MM.1S (cell line): ENCODE measurements at places on chromosomes 12 and 14.

- no peak for DNase-seq
- H3K4me3 ChIP-seq: no peak overlapping the region
- H3K36me3 ChIP-seq: no peaks in the 10 kb centered on the region
- no peaks in the 10 kb centered on the region for H3K27me3 ChIP-seq
These were observed 43.7 kb upstream of the ATP2B1 start for GRCh38 chr12:89752341-89752740.

- no peaks in the 10 kb centered on the region for H3K36me3 ChIP-seq
- no peaks in the 10 kb centered on the region for H3K4me1 ChIP-seq
- H3K27ac ChIP-seq: no peak overlapping the region
- DNase-seq: no peak
- H3K27me3 ChIP-seq: no peaks in the 10 kb centered on the region
These were observed 65.9 kb downstream of the DDX51 start for GRCh38 chr12:132078190-132078589.

DNA sequence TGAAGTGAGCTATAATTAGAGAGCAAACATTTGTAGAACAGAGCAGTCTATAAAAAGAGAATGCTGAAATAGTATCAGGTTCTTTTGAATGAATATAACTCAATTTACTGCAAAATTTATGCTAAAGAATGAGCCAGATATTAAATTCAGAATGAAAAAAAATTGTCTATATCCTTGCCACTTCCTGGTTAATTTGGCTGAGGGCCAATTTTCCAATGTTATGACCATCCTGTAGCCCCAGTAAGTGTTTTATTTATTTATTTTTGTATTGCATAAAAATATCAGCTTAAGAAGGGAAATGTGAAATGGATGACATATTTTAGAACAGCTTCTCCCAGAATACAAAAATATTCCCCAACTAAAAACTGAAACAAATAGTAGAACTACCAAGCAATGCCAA lies 263.4 kb downstream of the SOX5 start:
- no peak overlapping the region for H3K4me3 ChIP-seq
- H3K36me3 ChIP-seq: no peaks in the 10 kb centered on the region

- no peaks in the 10 kb centered on the region for H3K27me3 ChIP-seq
- H3K4me3 ChIP-seq: no peak overlapping the region
- no peaks in the 10 kb centered on the region for H3K36me3 ChIP-seq
- DNase-seq: no peak
These were observed 98.1 kb upstream of the FGD4 start for GRCh38 chr12:32301216-32301615.

DNA sequence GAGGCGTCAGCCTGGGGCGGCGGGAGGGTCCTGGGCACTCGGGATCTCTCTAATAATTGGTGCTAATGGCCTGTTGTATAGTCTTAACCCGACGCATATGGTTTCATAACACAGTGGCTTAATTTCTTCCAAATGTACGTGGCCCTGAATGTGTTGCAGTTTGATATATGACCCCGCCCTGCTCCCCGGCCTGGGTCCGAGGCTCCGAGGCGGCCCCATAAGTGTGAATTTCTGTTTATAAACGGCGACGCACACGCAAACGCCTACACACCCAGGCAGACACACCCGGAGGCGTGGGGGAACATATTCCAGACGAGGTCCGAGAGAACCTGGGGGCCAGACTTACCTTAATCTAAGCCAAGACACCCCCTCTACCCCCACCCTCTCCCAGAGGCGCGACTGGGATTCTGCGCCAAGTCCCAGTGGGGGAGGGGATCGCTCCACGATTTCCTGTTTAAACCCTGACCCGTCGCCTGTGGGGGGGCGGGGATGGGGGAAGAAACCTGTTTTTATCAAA lies 9.7 kb upstream of the HOXC6 start:
- no peak overlapping the region for H3K27ac ChIP-seq
- peaks cover 83% of the 10 kb centered on the region for H3K27me3 ChIP-seq
- H3K4me3 ChIP-seq: peak overlapping the region; percentile 69; the same call in 1 of the 2 replicates
- no peaks in the 10 kb centered on the region for H3K4me1 ChIP-seq
- no peaks in the 10 kb centered on the region for H3K36me3 ChIP-seq

- DNase-seq: no peak
- H3K27ac ChIP-seq: no peak overlapping the region
- H3K4me1 ChIP-seq: no peaks in the 10 kb centered on the region
- no peaks in the 10 kb centered on the region for H3K27me3 ChIP-seq
- H3K36me3 ChIP-seq: no peaks in the 10 kb centered on the region
- no peak overlapping the region for H3K4me3 ChIP-seq
These were observed 6.6 kb downstream of the IL31 start for GRCh38 chr12:122167356-122167925.
